Spleen (tissue), 13 donors: ENCODE measurements at places on chromosomes 11 and 22.

DNA sequence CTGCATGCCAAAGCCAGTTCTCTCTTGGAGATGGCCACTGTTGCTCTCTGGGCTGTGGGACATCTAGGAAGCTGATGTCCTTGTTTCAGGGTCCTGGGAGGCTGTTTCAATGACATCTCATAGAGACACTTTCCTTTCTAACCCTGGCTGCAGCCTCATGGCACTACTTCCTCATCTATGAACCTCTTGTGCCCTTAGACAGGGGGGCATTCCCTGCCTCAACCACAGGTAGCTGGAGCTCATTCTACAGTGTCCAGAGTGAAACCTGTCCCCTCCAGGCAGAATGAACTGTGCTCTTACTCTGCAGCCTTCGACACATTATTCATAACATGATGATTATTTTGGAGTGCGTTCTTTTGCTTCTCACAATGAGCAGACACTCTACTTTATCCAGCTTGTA, 309.2 kb downstream of the ST3GAL4 start:
- no peak for DNase-seq
- no peaks in the 10 kb centered on the region for H3K27me3 ChIP-seq
- H3K27ac ChIP-seq, result no peak overlapping the region
- H3K36me3 ChIP-seq, result no peaks in the 10 kb centered on the region
- H3K4me3 ChIP-seq, result no peak overlapping the region

DNA sequence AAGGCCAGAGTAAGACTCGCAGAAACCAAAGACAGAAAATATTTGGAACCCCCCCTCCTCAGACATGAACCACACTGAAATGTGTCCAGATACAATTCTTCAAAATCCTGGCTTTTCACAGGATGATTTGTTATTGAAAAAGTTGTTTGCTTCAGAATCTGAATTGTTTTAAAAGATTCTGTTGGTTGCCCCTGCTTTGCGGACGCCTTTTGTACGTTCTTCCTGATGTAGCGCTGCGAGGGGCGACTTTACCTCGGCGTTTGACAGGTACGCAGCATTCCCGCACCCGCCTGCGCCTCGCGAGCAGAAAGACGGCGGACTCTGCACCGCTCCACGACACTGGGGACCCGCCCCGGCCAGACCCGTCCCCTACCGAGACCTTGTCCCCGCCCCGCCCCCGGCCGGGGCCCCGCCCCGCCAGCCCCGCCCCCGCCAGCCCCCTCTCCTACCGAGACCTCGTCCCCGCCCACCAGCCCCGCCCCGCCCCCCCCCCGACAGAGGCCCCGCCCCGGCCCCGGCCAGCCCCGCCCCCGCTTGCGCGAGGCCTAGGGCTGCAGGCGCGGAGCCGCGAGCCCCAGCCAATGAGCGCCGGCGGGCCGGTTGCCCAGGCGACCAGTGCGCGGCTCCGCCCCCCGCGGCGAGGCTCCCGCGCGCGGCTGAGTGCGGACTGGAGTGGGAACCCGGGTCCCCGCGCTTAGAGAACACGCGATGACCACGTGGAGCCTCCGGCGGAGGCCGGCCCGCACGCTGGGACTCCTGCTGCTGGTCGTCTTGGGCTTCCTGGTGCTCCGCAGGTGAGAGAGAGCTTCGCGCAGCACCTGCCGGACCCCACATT, at the start of gene GLB1L2:
GLB1L2 (plus strand) TSS at position 635 of the 835 bp plus-strand sequence; CDS start at position 709, 74 bp downstream.
- DNase-seq, result peak; percentile 91
- H3K36me3 ChIP-seq, result no peaks in the 10 kb centered on the region
- H3K27me3 ChIP-seq, result no peaks in the 10 kb centered on the region
- peak within 1 kb of the TSS; percentile 45 for H3K4me3 ChIP-seq
- no peak within 1 kb of the TSS for H3K27ac ChIP-seq
- peaks cover 10% of the 10 kb centered on the region for H3K4me1 ChIP-seq

DNA sequence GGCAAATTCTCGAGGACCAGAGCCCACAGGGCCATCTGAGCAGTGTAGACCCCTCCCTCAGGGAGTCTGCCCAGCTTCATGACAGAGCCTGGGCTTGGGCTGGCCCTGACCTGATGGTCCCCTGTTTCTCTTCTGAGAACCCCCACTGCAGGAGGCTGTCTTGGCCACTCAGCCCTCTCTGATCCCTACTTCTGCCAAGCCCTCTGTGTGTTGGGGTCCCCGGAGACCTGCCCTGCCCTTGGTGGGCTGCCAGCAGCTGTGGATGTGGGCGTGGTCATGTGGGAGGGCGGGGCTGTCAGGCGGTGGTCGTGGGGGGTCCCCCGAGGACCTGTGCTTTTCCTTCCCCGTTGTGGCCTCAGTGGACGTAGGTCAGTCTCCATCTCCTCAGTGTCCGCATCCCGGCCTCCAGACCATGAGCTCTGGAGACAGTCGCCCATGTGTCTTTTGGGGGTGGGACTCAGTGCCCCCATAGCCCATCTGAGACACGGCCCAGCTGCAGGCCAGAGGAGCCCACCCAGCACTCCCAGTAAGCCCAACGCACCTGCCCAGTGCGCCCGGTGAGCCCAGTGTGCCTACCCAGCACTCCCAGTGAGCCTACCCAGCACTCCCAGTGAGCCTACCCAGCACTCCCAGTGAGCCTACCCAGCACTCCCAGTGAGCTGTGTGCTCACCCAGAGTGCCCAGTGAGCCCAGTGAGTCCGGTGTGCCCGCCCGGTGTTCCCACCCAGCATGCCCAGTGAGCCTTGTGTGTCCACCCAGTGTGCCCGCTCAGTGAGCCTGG, 409.2 kb downstream of the TBC1D22A start:
- H3K4me1 ChIP-seq, result no peaks in the 10 kb centered on the region
- H3K27me3 ChIP-seq, result no peaks in the 10 kb centered on the region
- no peak overlapping the region for H3K27ac ChIP-seq

GRCh38 chr11:78418584-78419211, 1.1 kb upstream of the GAB2 start:
- H3K27ac ChIP-seq, result peak overlapping the region; percentile 98
- no peaks in the 10 kb centered on the region for H3K36me3 ChIP-seq
- DNase-seq, result no peak
- no peaks in the 10 kb centered on the region for H3K27me3 ChIP-seq
- peak overlapping the region; percentile 81 for H3K4me3 ChIP-seq

- H3K4me3 ChIP-seq, result no peak overlapping the region
- no peak for DNase-seq
- no peaks in the 10 kb centered on the region for H3K36me3 ChIP-seq
- H3K27ac ChIP-seq, result no peak overlapping the region
- H3K27me3 ChIP-seq, result no peaks in the 10 kb centered on the region
Measured at GRCh38 chr11:44765026-44765595, 38.3 kb downstream of the TSPAN18 start.

DNA sequence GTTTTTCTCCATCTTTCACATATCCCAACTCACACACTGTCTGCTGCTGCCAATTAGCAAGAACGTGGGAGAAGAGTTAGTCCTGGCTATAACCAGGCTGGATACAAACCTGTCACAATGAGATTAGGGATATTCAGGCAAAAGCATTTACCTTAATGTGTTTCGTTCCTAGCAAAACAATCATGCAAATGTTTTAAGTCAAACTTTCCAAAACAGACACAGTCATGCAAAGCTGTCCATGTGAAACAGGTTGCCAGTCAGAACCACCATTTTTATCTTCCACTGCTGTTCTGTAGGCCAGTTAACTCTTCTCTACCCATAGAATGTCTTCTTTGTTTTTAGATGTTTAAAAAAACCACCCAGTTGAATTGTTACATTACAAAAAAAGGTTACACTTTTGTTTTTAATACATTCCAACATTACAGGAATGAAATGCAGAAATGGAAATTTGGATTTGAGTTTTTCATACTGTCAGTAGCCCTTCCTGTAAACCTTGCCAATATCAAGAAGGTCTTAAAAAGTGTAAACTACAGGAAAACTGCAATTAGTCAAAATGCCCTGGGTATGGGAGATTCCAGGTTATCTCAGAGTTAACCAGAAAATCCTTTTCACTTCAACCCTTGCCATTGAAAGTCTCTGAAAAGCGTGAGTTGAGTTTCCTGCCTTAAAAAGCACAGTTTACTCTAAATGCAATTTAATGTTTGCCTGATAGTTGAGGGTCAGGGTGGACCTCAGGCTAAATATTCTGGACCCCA, 34.2 kb upstream of the LDLRAD3 start:
- peaks cover 22% of the 10 kb centered on the region for H3K4me1 ChIP-seq
- H3K36me3 ChIP-seq, result no peaks in the 10 kb centered on the region
- H3K4me3 ChIP-seq, result no peak overlapping the region
- no peak overlapping the region for H3K27ac ChIP-seq
